Epithelial cell of esophagus (primary cell): ENCODE measurements at places on chromosomes 5 and 9.

GRCh38 chr5:132136906-132137305 lies 63.3 kb downstream of the CSF2 start:
- peak; percentile 76 for DNase-seq

DNA sequence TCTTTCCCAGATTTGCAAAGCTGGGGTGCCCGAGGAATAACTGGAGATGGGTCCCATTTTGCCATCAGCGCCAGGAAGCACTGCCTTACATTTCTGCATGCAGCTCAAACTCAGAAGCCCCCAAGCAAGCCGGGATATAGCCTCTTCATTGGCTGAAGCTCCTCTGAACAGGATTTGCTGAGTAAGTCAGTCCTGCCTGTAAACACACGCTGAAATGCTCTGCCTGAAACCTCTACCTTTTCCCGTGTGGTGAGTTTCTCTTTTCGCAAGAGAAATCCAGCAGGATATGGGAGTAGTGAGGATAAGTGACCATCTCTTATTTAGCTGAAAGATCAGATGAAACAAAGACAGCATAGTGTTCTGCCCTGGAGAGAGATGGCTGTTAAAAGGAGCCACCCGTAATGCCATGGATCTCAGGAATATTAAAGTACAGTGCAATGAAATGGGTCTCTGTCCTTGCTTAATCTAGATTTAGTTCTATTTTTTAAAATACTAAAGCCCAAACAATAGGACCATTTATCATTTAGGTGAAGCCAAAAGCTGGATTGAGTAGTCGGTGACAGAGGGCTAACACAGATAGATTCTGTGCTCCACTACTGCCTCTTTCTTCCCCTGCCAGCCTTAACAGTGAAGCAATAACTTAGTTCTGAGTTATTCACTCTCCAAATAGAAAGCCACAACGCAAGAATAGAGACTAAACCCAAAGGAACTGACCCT lies 177.5 kb upstream of the PPP2R2B start:
- DNase-seq: peak; percentile 8

DNA sequence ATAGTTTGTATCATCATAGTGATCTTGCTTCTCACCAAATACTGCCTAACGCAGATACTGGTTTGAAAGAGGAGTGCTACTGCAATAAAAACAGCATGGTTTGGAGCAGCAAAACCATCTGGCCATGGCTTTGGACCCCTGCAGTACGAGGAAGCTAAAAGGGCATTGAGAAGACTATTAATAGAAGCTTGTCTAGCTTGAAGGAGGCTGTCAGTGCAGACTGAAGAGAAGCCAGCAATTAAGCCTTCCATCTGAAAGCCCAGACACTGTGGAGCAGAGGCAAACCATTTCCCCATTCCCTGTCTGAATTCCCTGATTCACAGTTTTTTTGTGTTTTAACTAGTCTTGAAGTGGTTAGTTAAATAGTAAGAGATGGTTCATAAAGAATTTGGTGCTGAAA lies 281.6 kb downstream of the PTPRD start:
- DNase-seq: no peak

DNA sequence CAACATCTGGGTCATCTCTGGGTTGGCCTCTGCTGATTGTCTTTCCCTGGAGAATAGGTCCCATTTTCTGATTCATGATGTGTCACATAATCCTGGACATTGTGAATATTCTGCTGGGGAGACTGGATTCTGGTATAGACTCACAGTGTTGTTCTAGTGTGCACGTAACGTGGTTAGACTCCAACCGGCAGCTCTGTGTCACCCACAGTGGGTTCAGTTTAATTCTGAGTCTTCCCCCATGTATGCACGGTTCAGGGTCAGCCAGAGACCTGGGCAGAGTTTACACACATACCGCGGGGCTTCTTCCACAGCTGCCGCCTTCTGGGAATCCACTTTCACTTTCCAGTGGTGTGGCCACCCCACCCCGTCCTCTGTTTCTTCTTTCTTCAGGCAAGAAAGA lies 38.0 kb upstream of the LRRC14B start:
- peak; percentile 40 for DNase-seq

GRCh38 chr5:38935437-38935836 lies 89.6 kb downstream of the OSMR start:
- no peak for DNase-seq

- no peak for DNase-seq
These were observed 11.2 kb downstream of the ANKS6 start for GRCh38 chr9:98784831-98785806.

- peak; percentile 93 for DNase-seq
These were observed 110.8 kb downstream of the LHFPL2 start for GRCh38 chr5:78537821-78538220.

GRCh38 chr5:106454050-106454449 lies 1216.7 kb downstream of the EFNA5 start:
- no peak for DNase-seq
